ENCODE measurements at places on chromosomes 1 and 21. TPM values are rescaled to one million over a fixed set of nuclear protein-coding genes. Genes with fewer than 3 reads are reported as not detected.
A peak's percentile ranks its signal among the peaks of the same experiment; 100 is the strongest.

Gene RNU5D-1
- not detected for total RNA-seq

DNA sequence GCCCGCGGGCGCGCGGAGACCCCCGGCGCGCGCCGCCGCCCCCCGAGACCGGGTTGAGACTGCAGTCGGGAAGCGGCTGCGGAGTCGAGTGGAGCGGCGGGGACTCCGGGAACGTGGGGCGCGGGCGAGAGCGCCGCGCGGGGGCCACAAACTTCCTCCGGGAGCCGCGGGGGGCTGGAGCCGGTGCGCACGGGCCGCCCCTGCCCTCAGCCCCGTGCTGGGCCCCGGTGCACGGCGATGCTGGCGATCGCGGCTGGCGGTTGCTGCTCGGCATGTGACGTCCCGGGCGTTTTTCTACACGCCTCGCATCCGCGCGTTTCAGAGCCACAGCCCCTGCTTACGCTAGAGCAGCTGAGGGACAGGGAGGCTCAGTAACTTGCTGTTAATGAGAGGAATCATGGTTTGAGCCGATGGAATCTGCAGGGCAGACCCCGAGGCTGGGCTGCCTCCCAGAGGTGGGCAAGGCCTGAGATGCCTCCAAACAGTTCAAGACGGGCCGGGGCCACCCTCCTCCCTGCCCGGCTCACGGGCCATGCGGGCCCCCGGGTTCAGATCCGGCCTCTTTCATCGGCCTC is 520 bp downstream of the TMEM201 start:
- peak; percentile 29 for DNase-seq

Gene GNG4
- total RNA-seq = 17.7 TPM

DNA sequence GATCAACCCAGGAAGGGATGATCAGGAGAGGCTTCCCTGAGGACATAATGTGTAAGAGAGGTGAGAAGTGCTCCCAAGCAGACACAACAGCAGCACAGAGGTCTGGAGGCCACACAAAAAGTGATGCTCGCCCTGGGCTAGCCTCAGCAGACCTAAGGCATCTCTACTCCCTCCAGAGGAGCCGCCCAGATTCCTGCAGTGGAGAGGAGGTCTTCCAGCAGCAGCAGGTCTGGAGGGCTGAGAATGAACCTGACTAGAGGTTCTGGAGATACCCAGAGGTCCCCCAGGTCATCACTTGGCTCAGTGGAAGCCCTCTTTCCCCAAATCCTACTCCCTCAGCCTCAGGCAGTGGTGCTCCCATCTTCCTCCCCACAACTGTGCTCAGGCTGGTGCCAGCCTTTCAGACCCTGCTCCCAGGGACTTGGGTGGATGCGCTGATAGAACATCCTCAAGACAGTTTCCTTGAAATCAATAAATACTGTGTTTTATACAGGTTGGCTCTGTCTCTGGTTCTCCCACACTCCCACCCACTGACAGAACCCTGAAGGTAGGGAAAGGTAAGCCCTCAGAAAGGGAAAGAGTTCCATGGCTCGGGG is 5.0 kb downstream of the GJB3 start:
- no peak for DNase-seq

Gene AGL
- 19.4 TPM for total RNA-seq

Gene CFHR4
- not detected for total RNA-seq

Gene UBL4B
- total RNA-seq = not detected

Gene CORT
- 2.9 TPM for total RNA-seq

Gene FUCA1
- 6.4 TPM for total RNA-seq

GRCh38 chr1:198794498-198794897 is 155.7 kb downstream of the PTPRC start:
- no peak for DNase-seq

Gene ANGPTL1
- 2.8 TPM for total RNA-seq

DNA sequence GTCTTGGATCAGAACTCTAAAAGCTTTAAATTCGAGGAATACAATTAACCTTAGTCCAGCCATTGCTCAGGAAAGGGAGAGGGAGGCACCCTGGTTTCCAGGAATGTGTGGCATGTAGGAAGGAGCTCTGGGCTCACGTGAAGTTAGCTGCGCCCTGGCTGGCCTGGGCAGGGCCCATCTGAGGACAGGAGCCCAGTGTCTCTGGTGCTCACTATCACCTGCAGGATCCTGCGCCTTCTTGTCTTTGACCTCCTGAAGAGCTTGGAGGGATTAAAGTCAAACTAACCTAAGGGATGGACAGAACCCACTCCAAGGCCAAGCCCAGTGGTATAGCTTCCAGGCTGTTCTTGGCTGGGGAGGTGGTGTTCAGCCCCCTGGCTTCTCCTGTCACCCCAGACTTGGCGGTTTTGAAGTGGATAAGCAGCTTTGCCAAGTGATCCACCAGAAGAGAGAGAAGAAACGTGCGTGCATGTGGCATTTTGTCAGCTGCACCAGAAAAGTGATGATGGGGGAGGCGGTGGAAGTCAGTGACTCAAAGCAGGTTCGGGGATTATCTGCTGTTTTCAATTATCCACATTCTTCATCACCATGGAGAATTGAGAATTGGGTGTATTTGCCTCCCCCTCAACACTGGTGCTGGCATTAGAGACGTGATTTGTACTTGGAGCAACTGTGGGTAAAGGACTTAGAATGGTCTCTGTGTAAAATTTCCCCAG is 11.9 kb upstream of the KCNN3 start:
- DNase-seq = no peak

DNA sequence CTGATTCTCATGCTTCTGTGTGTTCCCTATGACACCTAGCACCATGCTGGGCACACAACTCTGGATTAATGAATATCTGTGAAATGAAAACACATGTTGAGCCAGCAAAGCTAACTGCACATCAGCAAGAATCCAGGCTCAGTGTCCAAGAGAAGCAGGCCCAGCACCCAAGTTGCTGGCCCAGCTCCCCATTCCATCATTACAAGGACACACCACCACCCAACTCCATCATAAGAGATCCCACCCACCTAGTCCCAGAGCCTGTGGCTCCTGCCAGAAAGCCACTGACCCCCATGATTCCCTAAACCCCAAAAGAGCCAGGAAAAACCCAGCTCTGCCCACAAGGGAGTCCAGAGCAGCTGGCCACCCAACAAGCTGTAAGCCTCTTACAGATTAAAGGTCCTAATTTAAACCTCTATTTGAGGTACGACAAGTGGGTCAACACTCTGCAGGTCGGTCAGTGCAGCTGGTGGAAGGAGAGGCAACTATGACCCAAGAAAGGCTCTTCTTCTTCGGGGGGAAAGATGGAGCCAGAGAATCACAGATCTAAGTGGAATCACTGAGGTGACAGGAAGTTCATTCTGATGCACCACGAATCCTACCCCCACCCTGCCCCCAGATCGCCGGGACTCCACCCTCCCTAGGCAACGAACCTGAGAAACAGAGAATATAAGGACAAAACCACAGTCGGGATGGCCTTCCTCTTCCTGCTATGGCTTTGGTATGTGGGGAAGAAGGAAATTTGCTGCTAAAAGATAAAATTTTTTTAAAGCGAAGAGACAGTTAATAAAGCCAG is 58.2 kb downstream of the CD34 start:
- no peak for DNase-seq

Gene AGT
- 278 TPM for total RNA-seq

DNA sequence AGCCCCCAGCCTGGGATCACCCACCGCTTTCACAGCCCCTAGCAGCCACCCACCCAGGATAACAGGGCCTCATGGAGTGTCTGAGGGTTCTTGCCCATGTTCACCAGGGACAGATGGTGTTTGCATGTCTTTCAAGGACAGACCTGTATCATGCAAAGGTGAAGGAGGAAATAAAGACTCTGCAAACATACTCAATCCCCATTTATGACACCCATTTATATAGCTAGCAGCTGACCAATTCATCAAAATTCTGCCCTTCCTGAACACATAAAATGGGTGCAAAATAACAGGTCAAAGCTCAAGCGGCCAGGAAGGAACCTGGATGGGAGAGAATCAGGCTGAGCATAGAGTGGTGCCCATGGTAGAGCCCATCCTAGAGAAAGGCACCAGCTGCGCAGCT is 32.8 kb upstream of the LYPD8 start:
- no peak for DNase-seq

DNA sequence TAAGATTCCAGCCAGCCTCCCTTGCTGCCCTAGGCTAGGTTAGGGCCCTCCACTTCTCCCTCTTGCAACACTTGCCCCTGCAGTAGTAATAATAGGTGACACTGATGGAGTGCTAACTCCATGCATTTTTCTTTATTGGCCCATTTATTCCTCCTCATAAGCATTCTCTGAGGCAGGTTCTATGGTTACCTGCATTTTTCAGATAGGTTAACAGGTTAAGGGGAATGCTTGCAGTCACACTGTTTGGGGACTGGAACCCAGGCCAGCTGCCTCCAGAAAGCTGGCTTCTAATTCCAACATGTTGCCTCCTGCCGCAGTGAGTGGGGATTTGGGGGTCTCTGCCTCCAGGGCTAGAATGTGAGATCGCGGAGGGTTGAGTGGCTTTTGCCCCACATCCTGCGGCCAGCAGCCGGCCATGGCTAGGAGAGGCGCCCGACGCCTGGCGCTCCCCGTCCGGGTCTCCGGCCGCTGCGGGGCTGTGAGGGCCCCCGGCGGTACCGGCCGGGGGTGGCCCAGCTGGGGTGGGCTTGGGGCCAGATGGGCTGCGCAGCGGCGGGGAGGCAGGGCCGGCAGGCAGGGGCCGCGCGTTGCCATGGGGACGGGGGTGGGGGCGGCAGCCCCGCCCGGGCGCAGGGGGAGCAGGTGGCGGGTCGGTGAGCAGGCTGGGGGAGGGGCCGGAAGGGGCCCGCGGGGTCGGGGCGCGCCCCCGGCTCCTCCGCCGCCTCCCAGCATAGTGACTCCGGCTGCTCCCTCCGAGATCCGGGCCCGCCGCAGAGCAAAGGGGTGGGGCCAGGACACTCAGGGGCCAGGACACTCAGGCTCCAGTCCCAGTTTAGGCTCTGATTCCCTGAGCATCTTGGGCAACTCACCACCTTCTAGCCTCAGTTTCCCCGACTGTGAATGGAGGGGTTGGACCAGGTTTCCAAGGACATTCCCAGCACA is 68.4 kb upstream of the SSBP3 start:
- no peak for DNase-seq

DNA sequence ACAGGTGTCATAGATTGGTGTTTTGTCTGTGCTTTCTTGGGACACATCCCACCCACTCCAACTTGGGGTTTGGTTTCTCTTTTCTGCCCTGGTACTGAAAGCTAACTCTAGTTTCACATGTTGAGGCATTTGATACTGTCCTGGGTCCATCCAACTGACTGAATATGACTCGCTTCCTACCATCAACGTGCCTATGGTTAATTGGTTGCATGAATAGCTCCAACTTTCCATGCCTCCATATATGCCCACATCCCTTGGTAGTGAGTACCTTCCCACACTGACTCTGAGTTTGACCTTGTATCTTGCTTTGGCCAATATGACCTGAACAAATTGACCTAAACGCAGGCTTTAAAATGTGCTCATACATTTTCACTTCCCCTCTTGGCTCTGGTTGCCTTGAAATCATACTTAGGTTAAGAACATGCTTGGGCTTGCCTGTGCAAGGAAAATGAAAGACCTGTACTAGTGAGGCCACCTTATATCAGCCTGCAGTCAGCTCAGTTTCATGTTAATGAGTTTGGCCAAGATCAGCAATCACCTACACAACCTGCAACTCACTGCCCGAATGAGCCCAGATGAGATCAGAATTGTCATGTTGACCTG is 81.0 kb upstream of the KCNK2 start:
- DNase-seq = no peak

DNA sequence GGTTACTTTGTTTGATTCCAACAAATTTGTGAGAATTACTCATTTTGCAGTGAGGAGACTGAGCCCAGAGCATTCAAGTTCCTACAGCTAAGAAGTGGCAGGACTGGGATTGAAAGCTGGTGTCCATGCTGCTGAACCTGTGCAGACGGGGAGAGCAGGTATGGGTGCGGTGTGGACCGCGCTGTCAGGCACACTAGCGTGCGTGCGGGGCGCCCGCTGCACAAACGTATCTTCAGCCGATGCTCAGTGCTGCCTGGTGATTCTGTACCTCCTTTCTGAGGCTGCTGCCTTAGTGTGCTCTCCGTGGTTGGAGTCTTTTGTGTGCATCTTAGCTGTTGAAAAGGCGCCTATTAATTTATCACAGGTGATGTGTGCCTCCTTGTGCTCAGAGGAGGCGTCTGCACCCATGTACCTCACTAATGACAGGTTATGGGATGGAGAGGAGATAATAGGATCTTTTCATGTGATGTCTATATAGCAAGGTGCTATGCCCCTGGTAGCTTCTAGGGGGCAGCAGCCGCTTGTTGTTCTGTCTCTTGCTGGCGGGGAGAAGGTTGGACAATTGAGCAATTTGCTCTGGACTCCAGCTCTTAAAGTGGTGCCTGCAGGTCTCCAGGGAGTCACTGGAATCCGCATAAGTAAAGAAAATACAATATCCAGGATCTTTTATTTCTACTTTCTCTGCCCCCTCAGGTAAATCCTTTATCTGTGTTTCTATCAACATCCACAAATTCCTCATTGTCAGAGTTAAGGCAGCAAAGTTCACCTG is 32.5 kb downstream of the PEX14 start:
- DNase-seq = peak; percentile 69

DNA sequence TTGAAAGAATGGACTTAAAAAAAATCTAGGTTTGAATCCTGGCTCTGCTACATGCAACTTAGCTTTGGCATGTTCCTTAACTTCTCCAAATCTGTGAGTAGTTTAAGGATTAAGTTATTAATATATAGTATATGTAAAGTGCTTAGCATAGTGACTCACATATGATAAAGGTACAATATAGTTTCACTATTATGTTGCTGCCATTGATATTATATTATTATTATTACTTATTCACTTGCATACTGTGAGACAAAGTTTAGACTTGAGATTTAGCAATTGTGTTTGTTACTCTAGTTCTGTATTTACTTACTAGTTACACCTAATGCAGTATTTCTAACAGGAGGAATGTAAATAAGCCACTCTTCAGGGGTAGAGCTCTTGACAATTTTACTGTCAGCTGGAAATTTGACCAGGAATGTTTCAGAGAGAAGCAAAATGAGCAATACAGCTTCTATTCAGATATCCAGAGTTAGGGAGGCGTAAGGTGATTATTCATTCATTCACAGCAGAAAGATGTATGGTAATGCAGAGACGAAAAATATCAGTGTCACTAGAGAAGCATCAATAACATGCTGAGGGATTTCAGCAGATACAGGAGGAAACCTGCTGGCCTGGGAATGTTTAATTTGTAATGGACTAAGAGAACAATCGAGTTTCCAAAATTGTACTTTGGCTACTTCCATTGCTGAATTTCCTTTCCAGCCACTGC is 25.5 kb downstream of the RGS7 start:
- no peak for DNase-seq

DNA sequence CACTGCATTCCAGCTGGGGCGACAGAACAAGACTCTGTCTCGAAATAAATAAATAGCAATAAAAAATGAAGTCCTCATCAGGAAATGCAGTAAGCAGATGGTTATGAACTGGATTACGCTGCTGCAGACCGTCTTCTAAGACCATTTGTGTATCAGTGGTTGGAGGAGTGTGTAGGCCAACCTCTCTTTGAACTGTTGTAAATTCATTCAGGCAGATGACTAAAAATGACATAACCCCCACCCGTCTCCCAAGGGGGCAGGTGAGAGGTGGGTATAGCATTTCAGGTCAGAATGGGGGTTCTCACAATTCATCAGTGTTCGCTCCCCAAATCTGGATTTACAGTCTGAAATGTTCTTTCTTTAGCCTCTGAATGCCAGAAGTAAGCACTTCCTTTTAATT is 177.3 kb downstream of the KIF26B start:
- DNase-seq = no peak

Gene IL19
- total RNA-seq = not detected

- no peak for DNase-seq
These were observed 375.3 kb upstream of the C1orf87 start for GRCh38 chr1:60448850-60449249.

Gene KLHDC9
- 29.2 TPM for total RNA-seq

Data from dorsolateral prefrontal cortex (tissue), 122 donors.